Ureter (tissue), 1 donor: ENCODE measurements at places on chromosomes 12 and 14. TPM values are rescaled to one million over a fixed set of nuclear protein-coding genes. Genes with fewer than 3 reads are reported as not detected.

The SLC6A15 gene
- 0.31 TPM for total RNA-seq

The MYH7 gene
- 2.1 TPM for total RNA-seq

The STAC3 gene
- total RNA-seq: 3.0 TPM

The TPH2 gene
- total RNA-seq: not detected

The TSHR gene
- not detected for total RNA-seq

The SDS gene
- total RNA-seq: 6.4 TPM

The IAPP gene
- total RNA-seq: not detected

The KRT85 gene
- not detected for total RNA-seq

The DACT1 gene
- total RNA-seq: 13.5 TPM

DNA sequence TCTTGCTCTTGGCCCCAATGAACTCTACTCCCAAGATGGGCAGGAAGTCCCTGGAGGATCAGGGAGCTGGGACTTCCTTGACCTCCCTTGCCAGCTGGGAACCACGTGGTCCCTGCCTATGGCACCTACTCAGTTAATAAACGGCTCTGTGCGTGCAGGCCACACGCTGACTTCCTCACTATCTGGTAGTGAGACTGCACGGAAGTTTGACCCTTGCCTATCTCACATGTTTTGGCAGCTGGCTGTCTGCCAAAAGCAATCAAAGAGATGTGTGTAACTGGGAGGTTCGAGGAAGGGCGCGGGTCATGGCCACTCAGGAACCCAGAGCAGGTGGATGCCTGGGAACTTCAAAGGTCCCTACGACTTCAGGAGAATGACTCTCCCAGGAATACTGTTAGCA lies 57.9 kb downstream of the RFLNA start:
- DNase-seq: peak; percentile 71

DNA sequence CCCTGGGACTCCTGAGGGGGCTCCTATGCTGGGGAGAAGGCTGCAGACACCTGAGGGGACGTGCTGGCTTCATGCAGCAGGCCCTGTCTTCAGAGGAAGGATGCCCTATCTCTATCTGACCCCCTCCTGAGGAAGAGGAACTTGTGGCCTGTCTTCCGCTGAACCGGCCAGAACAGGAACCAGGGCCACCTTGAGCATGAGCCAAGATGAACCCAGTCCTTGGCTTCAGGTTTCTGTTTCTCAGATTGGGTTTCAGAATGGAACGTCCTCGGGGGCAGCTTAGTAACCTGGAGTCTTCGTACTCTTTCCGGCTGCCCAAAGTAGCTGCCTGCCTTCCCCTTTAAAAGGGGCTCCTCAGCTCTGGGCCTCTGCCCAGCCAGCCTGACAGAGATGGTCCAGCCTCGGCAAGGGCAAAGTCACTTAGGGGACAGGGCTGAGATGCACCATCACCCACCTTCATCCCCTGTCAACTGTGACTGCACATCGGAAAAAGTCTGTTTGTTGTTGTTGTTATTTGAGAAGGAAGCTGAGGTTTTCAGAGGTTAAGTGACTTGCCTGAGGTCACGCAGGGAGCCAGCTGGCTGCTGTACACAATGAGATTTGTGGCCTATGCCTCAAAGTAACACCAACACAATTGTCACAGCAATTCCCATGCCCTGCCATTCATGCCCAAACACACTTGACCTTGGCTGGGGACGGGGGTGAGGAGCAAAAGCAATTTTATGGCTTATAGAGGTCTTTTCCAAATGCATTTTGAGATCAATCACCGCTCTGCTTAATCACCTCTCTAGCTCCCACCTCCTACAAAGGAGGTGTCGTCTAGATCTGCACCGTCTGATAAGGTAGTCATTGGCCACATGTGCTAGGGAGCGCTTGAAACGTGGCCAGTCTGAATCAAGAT lies 13.4 kb downstream of the ASB2 start:
- no peak for DNase-seq

DNA sequence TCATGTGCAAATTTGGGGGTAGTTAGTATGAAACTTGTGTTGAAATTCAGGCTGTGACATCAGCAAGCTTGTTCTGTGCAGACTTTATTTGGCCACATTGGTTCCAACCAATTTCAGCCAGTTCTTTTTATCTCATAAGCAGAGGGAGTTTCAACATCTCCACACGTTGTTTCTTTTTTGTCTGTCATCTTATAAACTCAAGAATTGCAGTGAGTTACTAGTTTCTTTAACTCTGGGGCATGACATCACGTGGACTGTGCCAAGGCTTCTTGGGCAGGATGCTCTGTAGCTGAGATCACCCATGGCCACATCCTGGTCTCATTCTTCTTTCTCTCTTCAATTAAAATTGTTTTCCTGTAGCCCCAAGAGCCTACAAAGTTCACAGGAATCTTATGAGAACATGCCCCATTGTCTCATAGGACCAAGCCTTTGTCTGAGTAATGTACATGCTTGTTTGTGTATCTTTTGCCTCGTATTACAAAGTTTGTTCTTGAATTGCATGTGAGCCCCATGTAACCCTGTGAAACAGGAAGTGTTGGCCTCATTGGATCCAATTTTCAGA lies 982.0 kb upstream of the TMEM132C start:
- DNase-seq: no peak

- peak; percentile 32 for DNase-seq
Observed at GRCh38 chr14:105746124-105746514, 219.7 kb downstream of the TMEM121 start.

DNA sequence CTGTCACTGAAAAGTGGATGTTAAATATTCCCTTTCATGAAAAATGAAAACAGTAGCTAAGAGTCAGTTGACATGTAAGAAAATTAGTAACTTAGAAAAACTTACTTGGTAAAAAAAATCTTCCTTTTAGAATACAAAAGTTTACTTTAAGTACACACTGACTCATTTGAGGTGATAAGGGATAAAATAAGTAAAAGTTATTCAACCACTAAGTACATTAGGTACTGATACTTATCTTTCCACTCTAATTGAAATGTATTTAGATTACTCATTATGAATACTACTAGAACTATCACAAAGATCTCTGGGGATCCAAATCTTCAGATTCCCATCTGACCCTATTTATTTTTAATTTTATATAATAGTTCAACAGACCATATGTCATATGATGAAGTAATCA lies 12.2 kb downstream of the SYCP3 start:
- DNase-seq: no peak

- DNase-seq: peak; percentile 77
Observed at GRCh38 chr12:56129206-56129941, 1.3 kb downstream of the ESYT1 start.

- DNase-seq: peak; percentile 60
Observed at GRCh38 chr14:93115821-93116675, at the start of gene ITPK1. TSS of gene ITPK1 (minus strand) at chr14:93115925. CDS start at chr14:93115163, 762 bp downstream.

DNA sequence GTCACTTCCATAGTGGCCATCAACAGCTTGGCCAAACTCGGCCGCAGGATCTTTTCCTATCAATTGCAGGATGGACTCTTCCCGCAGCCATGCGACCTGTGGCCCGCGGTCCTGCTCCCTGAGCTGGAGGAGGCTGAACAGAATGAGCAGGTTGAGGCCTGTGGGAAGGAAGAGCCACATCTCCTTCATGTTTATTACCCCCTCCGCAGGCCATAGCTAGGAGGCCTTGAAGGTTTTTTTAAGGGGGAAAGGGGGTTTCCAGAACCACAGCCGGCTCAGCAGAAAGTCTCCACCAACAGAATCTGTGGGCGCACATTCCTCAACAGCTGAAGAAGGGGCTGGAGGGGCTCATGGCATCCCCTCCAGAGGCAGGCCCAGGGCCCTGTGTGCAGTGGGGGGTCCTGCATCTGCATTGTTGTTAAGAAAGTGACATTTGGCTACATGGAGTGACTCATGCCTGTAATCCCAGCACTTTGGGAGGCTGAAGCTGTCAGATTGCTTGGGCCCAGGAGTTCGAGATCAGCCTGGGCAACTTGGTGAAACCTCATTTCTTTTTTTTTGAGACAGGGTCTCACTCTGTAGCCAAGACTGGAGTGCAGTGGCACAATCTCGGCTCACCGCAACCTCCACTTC lies 25.2 kb upstream of the PPP1R13B start:
- DNase-seq: no peak

- no peak for DNase-seq
Observed at GRCh38 chr12:107779077-107779831, 4.8 kb downstream of the ASCL4 start.

GRCh38 chr14:69540654-69541335 lies 33.9 kb downstream of the CCDC177 start:
- no peak for DNase-seq

DNA sequence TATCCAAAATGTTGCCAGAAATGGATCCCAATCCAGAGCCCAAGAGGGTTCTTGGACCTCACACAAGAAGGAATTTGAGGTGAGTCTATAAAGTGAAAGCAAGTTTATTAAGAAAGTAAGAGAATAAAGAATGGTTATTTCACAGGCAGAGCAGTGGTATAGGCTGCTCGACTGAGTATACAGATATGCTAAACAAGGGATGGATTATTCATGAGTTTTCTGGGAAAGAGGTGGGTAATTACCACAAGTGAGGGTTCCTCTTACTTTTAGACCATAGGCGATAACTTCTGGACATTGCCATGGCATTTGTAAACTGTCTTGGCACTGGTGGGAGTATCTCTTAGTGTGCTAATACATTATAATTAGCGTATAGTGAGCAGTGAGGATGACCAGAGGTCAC lies 73.6 kb downstream of the ETNK1 start:
- DNase-seq: no peak

GRCh38 chr14:99759546-99759925 lies 33.7 kb upstream of the EML1 start:
- no peak for DNase-seq

GRCh38 chr14:46626876-46627275 lies 24.7 kb downstream of the RPL10L start:
- DNase-seq: no peak

DNA sequence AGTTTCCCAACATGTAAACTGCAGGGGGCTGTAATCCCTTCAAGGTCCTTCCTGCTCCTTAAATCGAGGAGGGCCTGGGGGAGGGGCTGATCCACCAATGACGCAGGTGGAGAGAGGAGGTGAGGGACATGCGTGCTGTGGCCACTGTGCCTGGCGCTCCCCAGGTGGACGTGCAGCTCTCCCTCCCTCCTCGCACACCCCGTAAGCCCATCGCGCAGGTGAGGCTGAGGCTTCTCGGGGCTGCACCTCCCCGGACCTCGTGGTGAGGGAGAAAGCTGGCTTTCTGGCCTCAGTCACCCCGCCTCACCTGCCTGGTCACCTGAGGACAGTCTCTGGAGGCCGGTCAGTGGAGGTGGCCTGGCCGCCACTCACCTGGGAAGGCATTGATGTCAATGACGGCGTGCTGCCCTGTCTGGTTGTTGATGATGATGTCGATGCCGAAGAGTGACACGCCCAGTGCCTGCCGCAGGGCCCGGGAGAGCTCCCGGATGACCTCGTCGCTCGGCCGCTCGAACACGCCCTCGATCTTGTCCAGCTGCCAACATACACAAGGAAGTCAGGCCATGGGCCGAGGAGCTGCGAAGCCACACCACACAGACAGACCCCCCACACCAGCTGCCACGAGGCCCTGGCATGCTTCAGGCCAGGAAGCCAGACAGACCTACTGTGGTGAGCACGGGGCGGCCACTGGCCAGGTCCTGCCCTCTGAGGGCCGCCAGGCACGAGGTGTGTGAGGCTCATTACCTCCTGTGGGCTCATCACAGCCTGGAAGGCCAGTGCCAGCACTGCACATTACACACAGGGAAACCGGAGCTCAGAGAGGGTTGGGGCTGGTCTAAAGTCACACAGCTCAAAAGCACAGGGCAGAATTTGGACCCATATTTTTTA lies 23.3 kb downstream of the CHGA start:
- peak; percentile 88 for DNase-seq

GRCh38 chr14:70716958-70717357 lies 75.2 kb downstream of the TTC9 start:
- DNase-seq: no peak

- no peak for DNase-seq
Observed at GRCh38 chr12:57674691-57675090, 19.2 kb upstream of the OS9 start.

- DNase-seq: no peak
Observed at GRCh38 chr14:81686512-81686911, 152.9 kb upstream of the SEL1L start.

DNA sequence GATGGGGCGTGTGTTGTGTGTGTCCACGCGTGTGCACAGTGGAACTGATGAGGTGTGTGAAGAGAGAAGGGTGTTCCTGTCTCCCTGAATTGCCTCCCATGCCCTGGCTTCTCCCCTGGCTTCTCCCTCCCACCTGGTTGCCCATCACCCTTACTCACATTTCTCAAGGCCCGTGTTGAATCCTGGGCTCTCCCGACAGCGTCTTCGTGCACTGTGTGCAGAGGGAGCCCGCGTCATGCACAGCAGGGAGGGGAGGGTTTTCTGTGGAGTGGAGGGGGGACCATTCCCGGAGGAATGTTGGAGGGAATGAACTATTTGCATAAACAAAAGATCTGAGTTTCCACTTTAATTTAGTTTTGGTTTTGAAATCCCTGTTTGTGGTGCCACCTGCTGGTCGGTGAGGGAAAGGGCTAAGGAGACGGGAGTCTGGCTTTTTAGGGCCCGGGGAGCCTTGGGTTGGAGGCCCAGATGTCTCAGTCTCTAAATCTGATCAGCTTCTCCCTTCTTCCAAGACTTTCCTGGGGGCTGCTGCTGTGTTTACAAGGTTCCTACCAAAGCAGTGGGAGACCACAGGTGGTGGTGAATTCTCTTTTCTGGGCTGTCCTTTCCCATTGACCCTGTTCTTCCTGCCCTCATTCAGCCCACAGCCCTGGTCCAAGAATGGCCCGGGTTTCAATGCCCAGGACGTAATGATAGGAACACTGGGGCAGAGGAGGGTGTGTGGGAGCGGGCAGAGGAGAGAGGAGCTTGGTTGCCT lies at the start of gene C1R:
TSS of gene C1R (minus strand) at position 217 of the 757 bp plus-strand sequence. CDS start at position 160, 57 bp downstream.
- peak; percentile 82 for DNase-seq

DNA sequence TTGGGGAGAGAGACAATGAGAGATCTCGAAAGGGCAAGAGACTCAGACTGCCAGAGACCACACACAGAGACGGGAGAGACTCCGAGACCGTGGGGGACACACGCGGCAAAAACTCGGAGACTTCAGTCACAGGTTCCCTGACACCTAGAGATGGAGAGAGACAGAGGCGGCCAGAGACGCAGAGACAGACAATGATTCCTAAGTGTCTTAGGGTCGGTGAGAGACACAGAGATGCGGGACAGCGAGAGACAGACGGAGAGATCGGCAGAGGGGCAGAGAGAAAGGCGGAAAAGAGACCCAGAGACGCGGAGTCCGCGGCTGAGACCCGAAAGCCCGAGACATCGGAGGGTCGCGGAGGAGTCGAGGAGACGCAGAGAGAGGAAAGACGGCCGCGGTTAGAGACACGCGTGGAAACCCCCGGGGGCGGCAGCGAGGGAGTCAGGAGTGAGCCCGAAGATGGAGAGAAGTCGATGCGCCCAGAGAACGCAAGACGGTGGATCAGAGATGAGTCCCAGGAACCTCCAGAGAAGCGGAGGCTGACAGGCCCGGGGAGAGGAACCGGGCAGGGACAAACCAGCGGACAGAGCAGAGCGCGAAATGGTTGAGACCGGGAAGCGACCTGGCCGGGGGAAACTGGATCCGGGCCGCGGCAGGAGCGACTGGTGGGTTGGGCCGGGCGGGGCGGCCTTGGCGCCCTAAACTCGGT lies 7.8 kb downstream of the LHX5 start:
- no peak for DNase-seq

DNA sequence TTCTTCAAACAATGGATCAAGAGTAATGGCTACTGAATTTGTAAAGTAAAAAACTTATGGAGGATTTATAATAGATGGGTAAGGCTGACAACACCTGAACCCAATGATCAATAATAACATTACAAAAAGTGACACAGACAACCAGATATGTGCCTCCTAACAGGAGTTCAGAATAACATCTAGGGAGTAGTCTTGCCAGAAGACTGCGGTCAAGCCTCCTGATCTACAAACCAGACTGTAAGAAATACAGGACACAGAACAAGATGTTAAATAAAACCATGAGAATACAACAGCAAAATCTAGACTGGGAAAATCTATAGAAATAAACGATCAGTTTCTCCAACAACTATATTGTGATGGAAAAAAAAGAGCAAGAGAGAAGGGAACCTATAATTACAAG lies 262.6 kb upstream of the TMTC1 start:
- DNase-seq: no peak
